Activated T-helper 2 cell treated with anti-CD3 and anti-CD28 coated beads, Interferon-gamma antibody, Interleukin-2, Interleukin-4, amounts not matched to agents 10 μg/mL and 5 μg/mL and 100 μg/mL, durations not matched to agents 14 hours and 24 hours and 36 hours (primary cell): ENCODE measurements at places on chromosomes 12 and 14.

DNA sequence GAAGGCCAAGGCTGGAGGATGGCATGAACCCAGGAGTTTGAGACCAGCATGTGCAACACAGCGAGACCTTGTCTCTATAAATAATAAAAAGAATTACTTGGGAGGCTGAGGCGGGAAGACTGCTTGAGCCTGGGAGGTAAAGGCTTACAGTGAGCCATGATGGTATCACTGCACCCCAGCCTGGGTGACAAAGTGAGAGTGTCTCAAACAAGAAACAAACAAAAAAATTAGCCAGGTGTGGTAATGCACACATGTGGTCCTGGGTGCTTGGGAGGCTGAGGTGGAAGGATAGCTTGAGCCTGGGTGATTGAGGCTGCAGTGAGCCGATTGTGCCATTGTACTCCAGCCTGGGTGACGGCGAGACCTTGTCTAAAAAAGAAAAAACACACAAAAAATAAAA is 1.7 kb upstream of the GPRC5A start:
- DNase-seq: no peak

- no peak for DNase-seq
Measured at GRCh38 chr14:73896521-73896920, 9.9 kb downstream of the ZNF410 start.

GRCh38 chr14:100327128-100327527 is 4.0 kb downstream of the SLC25A47 start:
- DNase-seq: no peak

- DNase-seq: no peak
Measured at GRCh38 chr12:70847871-70848270, 72.7 kb downstream of the PTPRR start.

- DNase-seq: no peak
Measured at GRCh38 chr14:104435147-104436046, 144.2 kb upstream of the C14orf180 start.

DNA sequence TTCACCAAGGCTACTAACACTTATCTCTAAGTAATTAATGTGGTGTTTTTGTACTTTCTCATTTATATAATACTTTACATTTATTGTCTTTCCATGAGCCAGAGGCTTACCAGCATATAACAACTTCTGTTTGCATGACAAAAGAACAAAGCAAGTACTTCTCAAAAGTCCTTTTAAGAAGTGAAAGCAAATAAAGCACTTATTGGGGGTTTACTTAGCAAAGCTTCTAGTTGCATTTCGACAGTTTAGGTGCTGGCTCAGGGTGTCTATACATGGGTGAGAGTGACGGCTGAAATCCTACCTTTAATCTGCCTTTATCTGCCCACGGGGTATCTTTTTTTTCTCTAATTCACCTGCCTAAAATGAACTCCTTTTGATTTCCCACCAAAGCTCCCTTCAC is 21.0 kb upstream of the DCN start:
- DNase-seq: no peak

DNA sequence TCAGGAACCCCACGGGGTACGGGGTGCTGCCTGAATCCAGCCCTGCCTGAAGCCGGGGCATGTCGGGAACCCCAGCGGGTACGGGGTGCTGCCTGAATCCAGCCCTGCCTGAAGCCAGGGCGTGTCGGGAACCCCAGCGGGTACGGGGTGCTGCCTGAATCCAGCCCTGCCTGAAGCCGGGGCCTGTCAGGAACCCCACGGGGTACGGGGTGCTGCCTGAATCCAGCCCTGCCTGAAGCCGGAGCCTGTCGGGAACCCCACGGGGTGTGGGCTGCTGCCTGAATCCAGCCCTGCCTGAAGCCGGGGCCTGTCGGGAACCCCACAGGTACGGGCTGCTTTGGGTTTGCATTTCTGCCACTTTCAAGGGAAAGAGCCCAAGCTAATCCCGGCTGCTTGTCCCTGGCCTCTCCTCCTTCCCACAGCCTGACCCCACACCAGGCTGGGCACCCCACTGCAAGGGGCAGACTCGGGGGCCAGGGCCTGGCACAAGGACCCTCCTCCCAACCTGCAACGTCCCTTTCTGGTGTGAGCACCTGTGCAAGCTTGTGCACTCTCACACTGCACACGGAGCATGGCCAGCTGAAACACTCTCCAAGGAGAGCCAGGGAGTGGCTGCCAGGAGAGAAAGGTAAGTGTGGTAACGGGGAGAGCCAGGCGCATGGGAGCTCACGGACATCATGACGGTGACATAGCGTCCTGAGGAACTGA is 5.6 kb upstream of the FBRSL1 start:
- DNase-seq: no peak
